ENCODE measurements at places on chromosomes 11 and 22.

DNA sequence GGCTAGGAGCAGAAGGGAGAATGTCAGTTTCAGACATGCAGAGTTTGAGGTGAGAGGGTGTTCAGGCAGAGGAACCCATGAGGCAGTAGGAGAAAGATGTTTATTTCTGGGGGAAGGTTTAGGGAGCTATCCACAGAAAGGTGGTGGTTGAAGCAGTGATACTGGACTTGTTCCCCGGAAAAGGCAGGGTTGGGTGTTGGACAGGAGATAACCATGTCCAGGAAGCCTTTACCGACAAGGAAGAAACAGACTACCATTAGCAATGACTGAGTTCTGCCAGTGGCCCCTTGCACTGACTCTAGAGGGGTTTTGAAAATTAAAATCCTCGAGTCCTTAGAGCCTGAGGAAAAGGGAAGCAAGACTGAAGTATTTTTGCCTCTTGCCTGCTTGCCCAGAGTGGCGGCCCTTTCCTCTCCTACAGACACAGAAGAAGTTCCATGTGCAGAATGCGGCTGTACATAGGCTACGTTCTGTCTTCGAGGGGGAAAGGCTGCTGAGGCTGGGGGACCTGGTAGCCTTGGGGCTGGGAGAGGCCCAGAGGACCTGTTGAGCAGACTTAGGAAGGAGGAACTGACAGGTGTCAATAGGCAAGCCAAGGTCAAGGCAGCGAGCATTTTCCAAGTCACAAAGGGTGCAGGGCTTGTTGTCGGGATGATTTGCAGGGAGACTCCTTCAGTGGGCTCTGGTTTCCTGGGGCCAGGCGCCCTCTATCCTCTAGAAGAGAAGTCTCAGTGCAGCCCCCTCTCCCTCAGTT, 146.7 kb downstream of the LDLRAD3 start:
- DNase-seq: no peak

GRCh38 chr11:7417328-7417727, 68.0 kb upstream of the OLFML1 start:
- no peak for DNase-seq

DNA sequence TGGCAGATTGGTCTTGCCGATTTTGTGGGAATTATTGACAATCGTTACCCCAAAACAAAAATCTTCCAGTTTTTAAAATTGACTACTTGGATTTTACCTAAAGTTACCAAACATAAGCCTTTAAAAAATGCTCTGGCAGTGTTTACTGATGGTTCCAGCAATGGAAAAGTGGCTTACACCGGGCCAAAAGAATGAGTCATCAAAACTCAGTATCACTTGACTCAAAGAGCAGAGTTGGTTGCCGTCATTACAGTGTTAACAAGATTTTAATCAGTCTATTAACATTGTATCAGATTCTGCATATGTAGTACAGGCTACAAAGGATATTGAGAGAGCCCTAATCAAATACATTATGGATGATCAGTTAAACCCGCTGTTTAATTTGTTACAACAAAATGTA, 37.2 kb downstream of the IGLL1 start:
- DNase-seq: no peak

GRCh38 chr22:28772633-28773460, at the start of gene CCDC117:
Gene CCDC117 (plus strand): TSS chr22:28772695. CDS start chr22:28772850, 155 bp downstream.
- DNase-seq: peak; percentile 94

DNA sequence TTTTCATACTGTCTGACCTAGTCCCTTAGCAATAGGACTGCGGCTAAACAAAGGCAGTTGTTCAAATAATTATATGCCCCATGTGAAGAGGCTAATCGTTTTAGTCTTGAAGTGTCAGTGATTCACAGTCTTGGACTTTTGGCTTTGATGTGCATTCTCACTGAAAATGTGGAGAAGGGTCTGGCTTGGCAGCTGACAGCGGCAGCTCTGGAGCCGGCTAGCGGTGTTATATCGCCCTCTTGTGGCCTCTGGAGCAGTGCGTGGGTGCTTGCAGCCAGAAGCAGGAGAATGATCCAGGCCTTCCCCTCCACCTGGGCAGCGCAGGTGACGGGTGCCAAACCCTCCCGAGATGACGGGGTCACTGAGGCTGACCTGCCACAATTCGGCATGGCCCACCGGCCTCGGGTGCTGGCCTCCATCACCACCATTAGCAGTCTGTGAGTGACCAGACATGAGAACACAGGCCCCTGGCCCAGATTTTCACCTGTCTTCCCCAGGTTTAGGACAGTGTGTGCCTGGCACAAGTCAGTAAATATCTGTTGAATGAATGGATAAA, 90.3 kb upstream of the PITPNB start:
- peak; percentile 67 for DNase-seq

DNA sequence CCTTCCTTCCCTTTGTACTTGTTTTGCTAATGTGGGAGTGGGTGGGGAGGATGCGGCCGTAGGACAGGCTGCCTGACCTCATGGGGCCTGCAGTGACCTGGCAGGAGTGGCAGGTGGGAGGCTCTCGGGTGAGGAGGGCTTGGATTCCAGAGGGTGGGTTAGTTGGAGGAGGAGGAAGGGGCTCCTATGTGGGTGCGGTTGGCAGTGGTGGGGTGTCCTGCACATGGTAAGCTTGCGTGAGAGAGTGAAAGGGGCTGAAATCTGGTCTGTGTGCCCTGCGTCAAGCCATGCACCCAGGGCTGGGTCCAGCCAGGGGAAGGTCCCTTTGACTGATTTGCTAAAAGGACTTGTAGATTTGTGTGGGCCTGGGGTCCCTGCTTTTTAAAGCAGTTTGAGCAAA, 90.7 kb upstream of the OR4B1 start:
- DNase-seq: no peak

DNA sequence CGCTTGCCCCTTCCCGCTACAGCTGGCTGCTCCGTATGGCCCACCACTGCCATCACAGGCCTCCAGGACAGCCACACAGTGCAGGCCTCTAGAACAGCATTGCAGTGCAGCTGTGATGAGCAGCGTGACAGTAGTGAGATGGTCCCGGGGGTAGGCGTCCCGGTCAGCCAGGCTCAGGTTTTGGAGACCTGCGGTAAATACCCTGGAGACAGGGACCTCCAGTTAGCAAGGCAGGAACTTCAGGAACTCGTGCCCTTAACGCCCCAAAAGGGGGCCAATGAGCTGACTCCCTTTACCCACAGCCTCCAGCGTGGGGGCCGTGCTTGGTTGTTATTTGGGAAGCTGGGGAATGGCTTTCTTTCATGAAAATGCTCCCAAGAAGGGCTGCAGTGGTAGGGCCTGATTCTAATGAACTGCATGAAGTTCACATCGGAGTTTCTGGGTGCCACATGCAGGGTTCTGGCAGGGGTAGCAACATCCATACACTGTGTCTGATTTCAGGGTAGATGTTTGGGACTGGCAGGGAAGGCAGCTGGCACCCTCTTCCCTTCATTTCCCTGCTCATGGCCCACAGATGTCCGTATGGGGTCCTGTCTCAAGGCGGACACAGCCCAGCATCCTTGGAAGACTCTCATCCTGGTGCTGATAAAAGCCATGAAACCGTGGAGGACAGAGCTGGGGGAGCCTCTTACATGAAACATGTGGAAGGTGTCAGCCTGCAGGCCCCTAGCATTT, 440.5 kb downstream of the TBC1D22A start:
- DNase-seq: no peak

DNA sequence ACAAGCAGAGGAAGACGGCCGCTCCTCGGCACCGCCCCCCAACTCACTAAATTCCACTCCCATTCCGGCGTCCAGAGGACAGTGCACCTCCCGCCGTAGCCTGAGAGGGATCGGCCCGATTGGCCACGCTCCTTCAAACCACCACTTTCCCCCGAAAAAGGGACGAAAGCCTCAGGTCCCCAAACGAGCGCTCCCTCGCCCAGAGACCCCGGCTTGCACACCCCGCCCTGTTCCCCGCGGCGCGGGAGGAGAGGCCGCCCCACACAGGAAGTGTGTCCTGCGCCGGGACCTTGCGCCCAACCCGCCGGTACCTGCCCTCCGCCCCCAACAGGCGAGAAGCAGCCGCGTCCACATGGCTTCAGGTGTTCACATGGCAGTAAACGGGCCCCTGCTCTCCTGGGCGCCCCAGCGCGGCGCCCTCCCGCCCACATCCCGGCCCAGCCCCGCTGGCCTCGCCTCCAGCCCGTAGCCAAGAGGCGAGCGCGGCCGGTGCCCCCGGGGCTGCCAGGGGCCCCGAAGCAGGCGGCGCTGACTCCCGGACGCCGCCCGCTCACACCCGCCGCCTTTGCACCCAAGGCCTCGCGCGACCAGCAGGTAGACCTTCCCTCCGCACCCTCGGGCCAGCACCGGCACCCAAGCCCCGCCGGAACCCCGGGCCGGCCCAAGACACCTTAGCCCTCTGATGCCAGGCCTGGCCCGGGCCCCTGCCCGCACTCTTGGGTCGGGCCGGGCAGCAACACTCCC, 849 bp downstream of the TCF20 start:
- DNase-seq: peak; percentile 72

GRCh38 chr22:25403811-25404471, 160.5 kb upstream of the GRK3 start:
- DNase-seq: no peak

- no peak for DNase-seq
Measured at GRCh38 chr11:55624531-55624930, 10.4 kb upstream of the OR4P4 start.

DNA sequence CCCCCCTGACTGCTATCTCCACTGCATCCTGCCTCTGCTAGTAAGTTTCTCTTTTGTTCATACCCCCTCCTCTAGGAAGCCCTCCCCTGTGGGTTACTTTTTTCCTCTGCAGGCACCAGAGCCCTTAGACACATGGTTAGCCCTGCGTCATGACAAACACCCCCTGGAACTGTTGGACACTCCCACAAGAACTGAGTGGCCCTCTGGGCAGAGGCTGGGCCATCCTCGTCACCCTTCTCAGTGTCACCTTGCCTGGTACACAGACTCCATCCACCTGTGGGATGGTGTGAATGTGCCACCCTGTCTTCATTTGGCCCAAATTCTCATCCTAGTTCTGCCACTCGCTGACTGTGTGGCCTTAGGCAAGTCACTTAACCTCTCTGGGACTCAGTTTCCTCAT, 4.1 kb upstream of the RAB3IL1 start:
- no peak for DNase-seq
